ENCODE measurements at places on chromosomes 6 and 20.
A peak's percentile ranks its signal among the peaks of the same experiment; 100 is the strongest.

DNA sequence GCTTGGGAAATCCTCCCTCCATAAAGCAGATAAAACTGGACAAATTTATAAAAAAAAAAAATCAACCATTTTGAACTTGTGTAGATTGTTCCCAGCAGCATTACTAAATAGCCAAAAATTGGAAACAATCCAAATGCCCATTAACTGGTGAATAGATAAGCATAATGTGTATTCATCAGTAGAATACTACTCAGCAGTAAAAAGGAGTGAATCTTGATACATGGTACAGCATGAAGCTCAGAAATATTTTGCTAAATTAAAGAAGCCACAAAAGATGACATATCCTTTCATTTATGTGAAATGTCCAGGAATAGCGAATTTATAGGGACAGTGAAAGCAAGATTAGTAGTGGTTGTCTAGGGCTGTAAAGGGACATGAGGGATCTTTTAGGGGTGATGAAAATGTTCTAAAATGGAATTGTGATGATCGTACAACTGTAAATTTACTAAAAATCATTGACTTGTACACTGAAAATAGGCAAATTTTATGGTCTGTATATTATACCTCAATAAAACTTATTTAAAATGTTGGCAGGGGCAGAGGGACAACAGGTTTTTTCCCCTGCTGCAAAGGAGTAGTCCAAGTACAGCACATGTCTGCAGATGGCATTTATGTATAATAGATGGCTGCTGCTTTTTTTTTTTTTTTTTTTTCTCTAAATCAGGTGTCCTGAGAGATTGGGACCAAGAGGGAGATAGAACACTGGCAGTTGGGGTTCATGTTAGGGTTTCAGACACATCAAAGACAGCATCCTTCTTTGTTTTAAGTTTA is 59.5 kb downstream of the CBFA2T2 start:
- no peak for DNase-seq

DNA sequence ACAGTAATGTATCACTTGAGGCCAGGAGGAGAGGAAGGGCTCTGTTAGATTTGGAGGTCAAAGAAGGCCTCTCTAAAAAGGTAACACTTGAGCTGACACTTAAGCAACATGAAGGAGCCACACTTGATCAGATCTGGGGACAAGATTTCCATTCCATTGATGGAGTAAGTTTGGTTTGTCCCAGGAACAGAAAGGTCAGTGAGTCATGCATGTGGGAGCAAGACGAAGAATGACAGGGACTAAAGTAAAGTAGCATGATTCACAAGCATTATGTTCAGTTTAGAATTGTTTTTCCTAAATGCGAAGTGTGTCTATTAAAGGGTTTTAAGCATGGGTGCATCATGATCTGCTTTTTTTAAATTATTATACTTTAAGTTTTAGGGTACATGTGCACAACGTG is 47.4 kb downstream of the COL21A1 start:
- DNase-seq, result no peak

GRCh38 chr6:161575523-161576254 is 301.8 kb upstream of the AGPAT4 start:
- DNase-seq, result no peak

DNA sequence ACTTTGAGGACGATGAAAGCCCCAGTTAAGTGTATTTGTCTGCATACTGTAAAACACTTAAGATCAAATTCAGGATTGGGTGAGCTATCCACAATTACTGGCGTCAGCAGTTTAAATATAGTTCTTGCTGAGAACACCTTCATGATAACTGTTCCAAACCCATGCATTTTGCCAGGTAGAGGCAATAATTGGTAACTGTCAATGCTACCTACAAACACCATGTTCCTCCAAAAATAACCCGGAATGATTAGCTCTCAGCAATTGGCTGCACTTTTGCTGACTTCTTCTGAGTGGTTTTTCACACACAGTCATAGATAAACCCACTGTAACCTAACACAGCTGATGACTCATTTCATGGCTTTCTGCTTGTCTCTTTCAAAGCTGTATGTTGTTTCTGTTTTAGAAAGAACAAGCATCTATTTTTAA is 1358.6 kb upstream of the GJE1 start:
- DNase-seq, result no peak

DNA sequence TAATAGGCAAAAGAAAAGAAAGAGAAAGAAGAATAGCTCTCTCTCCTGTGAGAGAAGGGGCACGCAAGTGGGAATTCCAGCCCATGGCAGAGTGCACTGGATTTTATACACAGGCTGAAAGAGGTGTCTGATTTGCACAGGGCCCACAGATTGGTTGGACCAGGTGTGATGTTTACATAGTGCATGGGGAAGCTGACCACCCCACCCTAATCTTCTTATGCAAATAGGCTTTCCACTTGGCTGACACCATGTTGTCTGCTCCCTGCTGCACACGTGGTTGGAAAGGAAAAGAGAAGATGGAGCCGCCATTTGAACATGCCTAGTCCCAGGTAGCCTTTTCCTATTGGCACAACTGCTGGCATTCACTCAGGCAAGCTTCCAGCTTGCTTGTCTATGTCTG is 20.2 kb downstream of the MICA start:
- no peak for DNase-seq

GRCh38 chr20:10676518-10676917 is 2.7 kb upstream of the JAG1 start:
- DNase-seq, result no peak

DNA sequence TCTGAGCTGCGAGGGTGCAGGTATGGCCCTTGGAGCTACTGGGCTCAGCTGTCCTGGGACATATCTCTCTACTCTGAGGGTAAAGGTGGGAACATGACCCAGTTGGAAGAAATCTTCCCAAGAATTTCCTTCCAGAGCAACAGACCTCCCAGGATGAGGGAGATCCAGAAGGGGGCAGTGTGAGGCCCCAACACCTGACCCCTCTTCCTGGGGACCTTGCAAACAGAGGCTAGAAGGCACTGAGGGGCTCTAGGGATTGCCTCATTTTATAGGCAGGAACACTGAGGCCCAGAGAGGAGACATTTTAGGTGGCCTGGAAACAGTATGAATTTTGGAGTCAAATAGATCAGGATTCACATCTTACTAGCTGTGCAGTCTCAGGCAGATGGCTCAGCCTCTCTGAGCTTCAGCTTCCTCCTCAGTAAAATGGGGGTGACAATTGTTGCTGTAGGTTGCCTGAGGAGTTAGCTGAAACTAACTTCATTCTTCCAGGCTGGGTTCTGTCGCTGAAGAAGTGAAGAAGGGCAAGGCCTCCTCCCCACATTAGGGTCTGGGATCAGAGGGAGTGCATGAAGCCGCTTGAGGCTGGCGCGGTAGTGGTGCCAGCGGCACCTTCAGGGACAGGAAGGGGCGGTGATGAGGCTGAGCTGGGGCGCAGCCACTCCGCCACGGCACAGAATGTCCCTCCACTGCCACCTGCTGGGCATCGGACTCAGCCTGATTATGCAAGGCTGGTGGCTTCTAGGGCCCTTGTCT is 11.4 kb downstream of the KCNK17 start:
- DNase-seq, result peak; percentile 54

DNA sequence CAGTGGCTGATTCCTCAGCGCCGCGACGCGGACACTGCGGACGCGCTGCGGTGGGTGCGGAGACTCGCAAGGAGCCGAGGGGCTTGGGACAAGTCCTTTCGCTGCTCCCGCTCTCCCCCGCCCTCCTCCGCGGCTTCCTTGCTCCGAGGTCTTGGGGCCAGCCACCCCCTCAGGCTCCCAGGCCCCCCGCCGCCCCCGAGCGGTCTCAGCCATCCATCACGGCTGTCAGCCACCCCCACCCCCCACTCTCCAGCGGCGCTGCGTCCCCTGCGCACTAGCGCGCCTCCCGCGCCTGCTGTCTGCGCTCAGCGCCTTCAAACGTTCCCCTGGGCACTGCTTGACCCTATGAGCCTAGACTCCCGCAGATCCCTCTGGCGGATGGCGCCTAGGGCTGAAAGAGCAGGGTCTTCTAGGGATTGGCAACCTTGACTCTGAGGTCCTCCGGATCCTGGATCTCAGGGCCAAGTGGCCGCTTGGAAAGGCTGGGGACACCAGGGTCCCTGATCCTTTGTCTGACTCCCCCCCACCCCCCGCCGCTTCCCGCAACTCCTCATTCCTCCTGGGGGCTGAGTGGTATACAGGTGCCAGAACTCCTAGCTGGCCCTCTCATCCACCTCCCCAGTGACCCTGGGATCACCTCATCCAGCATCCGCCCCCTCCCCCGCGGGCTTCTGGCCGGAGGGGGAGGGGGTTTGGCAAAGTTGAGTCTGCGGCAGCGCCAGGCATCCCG is 1.4 kb downstream of the SLC12A5 start:
- no peak for DNase-seq

DNA sequence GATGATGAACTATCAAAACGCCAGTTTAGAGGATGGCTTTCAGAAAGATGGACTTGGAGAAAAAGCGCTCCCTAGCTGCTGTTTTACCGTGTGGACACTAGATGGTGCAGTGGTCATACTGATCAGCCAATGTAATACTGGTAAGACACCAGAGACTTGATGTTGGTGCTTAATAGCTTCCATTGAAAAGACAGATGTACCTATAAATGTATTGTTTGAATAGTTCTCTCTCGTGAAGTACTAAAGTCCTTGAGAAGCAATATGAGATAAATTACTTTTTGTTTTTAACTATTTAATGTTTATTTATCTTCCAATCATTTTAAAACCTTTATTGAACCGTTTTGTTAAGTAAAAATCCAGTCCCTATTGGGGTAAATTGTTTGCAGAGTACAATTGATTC is 63.9 kb upstream of the FUCA2 start:
- DNase-seq, result peak; percentile 18

GRCh38 chr20:52049001-52049731 is 142.4 kb downstream of the ZFP64 start:
- DNase-seq, result no peak

DNA sequence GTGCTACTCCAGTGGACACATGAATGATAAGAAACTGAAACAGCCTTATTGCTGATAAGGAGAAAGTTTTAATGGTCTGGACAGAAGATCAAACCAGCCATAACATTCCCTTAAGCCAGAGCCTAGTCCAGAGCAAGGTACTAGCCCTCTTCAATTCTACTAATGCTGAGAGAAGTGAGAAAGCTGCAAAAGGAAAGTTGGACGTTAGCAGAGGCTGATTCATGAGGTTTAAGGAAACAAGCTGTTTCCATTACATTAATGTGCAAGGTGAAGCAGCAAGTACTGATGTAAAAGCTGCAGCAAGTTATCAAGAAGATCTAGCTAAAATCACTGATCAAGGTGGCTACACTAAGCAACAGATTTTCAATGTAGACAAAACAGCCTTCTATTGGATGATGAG is 634.4 kb downstream of the KIF16B start:
- no peak for DNase-seq

GRCh38 chr6:123715006-123715863 is 78.5 kb upstream of the TRDN start:
- DNase-seq, result no peak

- no peak for DNase-seq
Measured at GRCh38 chr20:36390719-36391415, 84.7 kb downstream of the DLGAP4 start.

DNA sequence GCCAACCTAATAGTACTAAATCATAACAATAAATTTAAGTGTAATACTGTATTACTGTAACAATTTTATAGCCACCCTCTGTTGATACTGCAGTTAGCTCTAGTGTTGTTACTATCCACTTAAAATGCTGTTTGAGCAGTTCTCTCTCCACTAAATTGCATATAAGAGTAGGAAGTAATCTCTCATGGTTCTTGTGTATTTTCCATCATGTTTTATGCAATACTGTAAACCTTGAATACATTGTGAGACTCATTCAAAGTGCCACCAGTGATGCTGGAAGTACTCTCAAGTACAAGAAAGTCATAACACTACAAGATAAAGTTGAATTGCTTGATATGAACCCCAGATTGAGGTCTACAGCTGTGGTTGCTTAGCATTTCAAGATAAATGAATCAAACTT is 65.5 kb downstream of the WASF1 start:
- DNase-seq, result no peak

GRCh38 chr20:5844063-5844681 is 94.0 kb downstream of the SHLD1 start:
- no peak for DNase-seq

DNA sequence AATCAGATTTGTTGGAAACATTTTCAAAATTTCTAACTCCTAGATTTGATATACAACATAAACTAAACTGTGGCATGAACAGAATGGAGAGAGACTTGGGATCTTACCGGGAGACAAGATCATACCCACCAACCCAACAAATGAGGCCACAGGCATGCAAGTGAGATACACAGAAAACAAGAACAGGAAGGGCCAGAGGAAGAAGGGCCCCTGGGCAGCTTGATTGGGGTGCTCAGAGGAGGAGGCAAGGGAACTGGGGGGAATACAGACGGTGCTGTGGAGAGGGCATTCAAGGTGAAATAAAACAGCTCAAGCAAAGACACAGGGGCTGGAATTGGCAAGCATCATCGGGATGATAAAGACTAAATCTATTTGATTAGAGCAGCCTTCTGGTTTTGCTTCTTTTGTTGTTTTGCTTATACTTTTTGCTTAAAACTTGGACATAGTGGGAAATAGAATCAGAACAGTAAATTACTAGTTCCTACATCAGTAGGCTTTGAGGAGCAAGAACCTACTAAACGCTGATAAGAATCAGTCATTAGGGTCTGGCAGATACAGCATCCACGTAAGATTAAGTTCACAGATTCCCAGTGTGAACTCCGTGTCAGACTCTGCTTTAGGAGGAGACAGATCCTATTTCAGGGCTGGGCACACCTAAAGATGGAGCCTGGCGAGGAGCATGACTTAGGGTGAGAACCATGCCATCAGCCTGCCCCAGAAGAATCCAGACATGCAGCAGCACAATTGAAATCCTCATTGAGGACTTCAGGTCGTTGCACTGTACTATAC is 3.5 kb upstream of the RAMACL start:
- no peak for DNase-seq

DNA sequence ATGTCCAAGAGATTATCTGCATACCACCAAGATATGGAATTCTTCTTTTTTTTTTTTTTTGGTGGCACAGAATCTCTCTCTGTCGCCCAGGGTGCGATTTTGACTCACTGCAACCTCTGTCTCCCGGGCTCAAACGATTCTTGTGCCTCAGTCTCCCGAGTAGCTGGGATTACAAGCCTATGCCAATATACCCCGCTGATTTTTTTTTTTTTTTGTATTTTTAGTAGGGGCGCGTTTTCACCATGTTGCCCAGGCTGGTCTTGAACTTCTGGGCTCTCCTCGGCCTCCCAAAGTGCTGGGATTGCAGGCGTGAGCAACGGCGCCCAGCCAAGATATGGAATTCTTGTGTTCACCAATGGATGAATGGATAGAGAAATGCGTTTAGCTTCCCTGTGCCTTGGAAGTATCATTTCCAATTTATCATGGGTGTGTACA is 31.0 kb downstream of the POM121L2 start:
- DNase-seq, result no peak

DNA sequence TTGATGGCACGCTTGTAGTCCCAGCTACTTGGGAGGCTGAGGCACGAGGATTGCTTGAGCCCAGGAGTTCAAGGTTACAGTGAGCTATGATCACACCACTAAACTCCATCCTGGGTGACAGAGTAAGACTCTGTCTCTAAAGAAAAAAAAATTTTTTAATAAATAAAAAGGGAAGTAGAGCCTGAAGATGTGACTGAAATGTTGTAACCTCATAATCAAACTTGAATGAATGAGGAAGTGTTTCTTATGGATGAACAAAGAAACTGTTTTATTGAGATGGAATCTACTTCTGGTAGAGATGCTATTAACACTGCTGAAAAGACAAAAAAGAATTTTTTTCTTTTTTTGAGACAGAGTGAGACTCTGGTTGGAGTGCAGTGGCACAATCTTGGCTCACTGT is 6.7 kb downstream of the MAK start:
- DNase-seq, result no peak
